ENCODE measurements at places on chromosomes 16 and 17.

DNA sequence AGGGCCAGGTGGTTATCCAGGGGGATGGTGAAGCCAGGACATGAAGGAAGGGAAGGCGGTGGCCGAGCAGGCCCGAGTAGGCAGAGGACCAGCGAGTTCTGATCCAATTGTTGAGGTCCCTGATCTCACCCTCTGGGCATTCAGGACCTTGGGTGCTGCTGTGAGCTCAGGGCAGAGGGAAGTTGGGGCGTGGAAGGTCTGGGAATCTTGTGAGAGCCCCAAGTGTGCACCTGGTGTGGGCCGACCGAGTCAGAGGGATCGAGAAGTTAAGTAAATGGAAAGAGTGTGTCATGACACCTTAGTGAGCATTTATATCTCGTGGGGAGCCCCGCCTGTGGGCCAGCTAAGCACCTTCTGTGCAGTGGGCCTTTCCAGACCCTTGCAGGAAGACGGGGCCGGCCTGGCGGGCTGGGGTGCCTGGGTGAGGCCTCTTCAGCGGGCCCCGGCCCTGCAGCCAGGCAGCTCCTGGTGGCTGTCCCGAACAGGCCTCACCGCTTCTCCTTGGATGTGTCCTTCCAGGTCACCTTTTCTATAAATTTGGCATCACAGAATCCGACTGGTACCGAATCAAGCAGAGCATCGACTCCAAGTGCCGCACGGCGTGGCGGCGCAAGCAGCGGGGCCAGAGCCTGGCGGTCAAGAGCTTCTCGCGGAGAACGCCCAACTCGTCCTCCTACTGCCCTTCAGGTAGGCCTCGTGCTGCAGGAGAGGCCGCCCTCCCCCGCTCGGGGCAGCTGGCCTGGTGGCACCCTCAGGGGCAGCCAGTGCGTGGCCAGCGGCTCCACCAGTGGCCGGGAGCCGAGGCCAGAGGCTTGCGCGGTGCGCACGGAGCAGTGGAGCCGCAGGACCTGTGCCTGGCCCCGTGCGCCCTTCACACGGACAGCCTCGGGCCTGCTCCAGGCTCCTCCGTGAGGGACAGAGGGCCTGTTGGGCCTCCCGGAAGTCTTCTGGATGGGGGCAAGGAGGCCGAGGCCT is 76.0 kb downstream of the BANP start:
- DNase-seq, result no peak

DNA sequence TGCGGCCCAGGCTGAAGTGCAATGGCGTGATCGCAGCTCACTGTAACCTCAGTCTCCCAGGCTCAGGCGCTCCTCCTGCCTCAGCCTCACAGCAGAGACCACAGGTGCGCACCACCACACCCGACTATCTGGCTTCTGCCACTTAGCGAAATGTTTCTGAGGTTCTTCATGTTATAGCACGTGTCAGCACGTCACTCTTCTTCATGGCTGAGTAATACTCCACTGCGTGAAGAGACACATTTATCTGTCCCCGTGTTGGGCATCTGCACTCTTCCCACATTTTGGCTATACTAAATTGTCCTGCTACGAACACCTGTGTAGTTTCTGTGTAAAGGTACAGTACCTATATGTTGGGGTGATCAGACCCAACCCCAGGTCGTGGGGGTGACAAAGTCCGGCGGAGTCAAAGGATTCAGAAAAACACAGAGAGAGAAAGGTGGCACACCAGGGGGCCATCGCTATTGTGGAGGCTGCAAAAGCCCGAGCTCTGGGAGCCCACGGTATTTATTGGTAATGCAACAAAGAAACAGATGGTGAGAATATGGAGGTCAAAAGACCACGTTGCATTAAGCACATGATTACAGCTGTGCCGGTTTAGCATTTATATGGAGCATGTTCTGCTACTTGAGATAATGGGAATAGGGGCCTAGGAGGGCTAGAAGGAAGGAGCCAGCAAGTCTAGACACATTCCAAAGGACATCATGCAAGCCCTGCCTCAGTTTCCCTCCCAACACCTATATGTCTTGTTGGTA is 851 bp upstream of the DPEP1 start:
- DNase-seq, result no peak

GRCh38 chr16:76201385-76201784 is 75.8 kb upstream of the CNTNAP4 start:
- DNase-seq, result no peak

DNA sequence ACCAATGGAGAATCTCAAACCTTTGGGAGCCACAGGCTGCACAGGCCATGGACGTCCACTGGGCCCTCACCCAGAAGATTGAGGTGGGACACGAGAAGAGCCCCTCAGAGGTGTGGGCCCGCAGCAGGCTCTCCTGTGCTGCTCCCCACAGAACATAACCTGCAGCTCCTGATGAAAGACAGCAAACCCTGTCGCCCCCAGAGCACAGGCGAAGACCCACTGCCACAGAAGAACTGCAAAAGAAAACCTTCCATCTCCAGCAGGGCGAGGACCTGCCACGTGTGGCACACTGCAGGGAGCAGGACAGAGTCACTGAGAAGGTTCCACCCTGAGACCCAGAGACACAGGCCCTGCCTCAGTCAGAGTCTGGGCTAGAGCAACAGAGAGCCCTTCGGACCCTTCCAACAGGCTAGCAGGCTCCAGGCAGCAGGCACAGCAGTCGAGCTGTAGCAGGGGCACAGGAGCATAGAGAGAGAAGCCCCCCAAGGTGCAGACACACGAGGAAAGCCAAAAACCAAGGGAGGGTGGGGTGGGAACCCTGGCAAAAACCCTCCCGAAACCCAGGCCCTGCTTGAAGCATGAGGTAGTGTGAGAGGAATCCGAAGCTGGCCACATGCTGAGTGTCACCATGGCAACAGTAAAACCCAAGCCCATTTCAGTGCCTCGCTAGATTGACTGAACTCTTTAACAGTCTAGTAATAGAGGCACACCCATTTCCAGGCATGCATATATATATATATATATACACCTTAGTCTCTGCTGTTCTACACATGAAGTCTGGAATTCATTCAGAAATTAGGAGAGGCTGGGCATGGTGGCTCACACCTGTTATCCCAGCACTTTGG is 60.0 kb upstream of the CHMP6 start:
- peak; percentile 57 for DNase-seq
